ENCODE measurements at places on chromosomes 4 and X.
A peak's percentile ranks its signal among the peaks of the same experiment; 100 is the strongest.

- no peak for DNase-seq
Observed at GRCh38 chrX:19747652-19748610, 139.5 kb downstream of the SH3KBP1 start.

DNA sequence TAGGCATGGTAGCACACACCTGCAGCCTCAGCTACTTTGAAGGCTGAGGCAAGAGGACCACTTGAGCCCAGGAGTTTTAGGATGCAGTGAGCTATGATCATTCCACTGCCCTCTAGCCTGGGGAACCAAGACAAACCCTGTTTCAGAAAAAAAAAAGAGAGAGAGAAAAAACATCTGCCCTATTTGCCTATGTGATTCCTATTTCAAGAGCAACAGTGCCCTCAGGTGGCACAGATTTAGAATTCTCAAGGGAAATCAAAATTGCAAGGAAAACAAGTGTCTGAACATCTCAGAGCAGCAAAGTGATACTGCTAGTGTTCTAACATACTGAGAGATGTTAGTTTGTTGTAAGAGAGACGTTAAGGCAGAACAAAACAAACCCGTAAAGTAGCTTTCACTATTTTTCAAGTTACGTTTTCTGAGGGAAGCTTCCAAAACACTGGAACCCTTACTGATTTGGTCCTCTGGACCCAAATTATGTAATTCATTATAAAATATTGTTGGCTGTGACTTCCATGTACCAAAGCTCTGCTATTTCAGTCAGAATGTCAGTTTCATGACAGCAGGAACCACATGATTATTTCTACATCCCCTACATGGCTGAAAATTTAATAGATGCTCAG, 7.9 kb downstream of the BDH2 start:
- peak; percentile 60 for DNase-seq

GRCh38 chr4:85778632-85779131, 303.7 kb downstream of the ARHGAP24 start:
- no peak for DNase-seq

- DNase-seq, result no peak
Observed at GRCh38 chr4:69730002-69730401, 30.4 kb downstream of the SULT1B1 start.

DNA sequence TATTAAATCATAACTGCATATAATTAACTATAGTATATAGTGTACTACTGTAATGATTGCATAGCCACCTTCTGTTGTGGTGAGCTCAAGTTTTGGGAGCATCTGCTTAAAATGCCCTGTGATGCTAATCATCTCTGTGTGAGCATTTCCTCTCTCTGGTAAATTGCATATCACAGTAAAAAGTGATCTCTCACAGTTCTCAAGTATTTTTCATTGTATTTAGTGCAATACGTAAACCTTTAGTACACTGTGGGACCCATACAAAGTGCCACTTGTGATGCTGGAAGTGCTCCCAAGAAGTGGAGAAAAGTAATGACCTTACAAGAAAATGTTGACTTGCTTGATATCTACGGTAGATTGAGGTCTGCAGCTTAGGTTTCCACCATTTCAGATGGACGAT, 82.0 kb downstream of the WWC2 start:
- DNase-seq, result no peak

DNA sequence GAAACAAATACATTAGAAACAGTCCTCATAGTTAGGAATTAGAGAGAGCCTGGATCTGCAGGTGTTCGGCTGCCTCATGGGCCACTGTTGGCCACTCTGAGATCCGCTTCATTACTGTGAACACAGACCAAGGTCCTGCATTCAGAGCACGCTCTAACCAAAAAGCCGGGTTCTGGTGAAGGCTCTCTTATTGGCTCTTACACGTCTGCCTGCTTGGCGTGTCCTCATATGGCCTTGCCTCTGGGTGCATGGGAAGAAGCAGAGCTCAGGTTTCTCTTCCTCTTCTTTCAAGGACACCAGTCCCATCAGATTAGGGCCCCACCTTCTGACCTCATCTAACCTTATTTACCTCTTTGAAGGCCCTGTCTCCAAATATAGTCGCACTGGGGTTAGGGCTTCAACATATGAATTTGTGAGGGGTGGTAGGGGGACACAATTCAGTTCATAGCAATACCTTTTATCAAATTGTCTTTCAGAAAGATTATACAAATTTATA, 37.1 kb upstream of the ELF2 start:
- no peak for DNase-seq

- DNase-seq, result peak; percentile 99
Observed at GRCh38 chr4:28436191-28437080, 1575.8 kb downstream of the STIM2 start.

- DNase-seq, result no peak
Observed at GRCh38 chrX:129695535-129695934, 40.8 kb upstream of the APLN start.

DNA sequence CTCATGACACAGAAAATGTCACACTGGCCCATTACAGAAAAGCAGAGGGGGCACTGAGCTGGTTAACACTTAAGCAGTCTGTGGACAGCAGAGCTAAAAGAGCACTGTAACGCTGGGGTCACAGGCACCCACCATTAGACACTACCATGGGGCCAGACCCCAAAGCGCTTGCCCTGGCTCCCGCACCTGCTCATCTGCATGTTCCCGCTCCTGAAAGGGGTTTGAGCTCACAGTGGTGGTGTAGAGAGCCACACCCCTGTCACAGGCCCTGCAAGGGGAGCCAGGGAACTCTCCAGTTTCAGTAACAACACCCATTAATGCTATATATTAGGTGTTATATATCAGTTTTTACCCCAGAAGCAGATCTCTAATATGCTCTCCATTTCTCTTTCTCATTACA, 187.0 kb downstream of the ANKRD50 start:
- no peak for DNase-seq

DNA sequence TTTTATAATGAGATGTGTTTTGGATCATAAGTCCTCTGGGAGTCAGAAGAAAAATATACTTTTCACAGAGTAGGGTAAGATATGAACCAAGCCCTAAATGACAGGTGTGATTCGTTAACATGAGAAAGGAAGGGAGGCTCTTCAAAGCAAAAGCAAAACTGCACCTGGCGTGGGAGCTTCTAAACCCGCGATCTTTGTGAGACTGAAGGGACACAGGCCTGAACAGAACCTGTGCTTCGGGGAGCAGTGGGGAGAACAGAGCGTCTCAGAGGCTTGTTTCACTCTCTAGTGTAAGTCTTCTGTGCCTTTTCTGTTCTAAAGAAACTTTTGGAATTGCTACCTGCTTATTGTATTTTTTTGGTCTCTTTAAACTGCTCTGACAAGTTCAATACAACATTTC, 30.2 kb upstream of the CYP4V2 start:
- DNase-seq, result no peak

DNA sequence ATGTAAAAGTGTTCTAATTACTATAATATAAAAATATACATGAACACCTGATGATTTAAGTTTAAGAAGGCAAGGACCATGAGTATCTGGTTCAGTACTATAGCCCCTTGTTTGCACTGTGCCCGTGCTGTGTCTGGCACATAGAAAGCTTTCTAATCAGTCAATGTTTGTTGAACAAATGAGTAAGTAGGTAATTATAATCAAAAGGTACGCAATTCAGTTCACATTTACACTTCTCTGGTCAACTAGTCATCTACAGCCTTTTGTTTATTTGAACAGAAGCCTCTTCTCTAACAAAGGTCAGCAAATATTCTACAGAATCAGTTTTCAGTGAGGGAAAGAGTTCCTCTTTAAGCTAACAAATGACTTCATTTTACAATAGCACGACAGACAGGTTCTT, 523.3 kb downstream of the SMARCA1 start:
- no peak for DNase-seq

DNA sequence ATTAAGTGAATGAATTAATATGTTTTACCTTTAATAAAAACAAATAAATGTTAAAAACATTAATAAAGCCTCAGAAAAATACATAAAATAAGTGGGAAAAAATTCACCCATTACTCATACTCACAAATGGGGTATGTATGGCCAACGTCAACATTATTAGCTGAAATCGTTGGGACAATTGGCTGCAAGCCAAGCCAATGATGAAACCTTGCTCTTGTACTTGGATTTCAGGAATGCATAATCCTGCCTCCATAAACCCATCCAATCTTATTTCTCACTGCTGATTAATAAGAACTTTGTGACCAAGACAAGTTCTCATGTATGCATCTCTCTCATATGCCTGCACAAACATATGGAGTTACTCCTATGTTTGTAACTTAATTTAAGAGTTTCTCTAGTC, 35.3 kb upstream of the ADAMTS3 start:
- DNase-seq, result peak; percentile 12

DNA sequence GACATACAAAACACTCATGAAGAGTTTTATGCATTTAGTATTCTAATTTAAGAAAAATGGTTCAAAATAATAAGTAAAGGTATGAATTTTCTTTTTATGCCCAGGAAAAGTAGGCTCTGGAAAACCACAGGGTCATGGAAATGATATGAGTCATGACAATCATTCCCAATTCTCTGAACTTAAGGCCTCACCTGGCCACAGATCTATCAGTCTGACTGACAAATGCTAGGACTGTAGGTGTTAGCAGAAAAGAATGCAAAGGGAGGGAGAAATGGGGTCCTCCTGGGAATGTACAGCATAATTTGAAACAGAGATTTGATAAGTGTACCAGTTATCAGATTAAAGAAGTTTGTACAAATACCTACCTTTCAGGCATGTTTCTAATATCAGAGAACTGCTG, 270.5 kb upstream of the ARSJ start:
- DNase-seq, result peak; percentile 54

GRCh38 chr4:122692641-122693520, 39.6 kb upstream of the BBS12 start:
- peak; percentile 35 for DNase-seq

GRCh38 chr4:112411781-112412550, 104.0 kb downstream of the NEUROG2 start:
- no peak for DNase-seq

GRCh38 chrX:31497086-31497485, 425.2 kb upstream of the FTHL17 start:
- no peak for DNase-seq

DNA sequence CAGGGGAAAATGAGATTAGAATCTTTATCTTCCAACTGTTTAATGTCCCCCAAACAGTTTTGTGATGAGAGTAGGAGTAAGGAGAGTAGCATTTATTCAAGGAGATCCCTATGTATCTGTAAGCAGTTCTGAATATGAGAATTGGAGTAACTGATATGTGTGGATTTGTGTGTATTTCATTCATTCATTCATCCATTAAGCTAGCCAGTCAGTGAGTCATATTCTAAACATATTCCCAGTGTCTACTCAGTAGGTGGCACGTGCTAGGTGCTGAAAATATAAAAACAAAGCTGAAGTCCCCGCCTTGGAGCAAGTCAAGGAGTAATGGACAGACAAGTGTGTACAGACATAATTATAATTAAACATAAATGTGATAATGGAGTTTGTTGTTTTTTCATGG, 12.4 kb upstream of the STX18 start:
- DNase-seq, result no peak

GRCh38 chrX:47619486-47620302, at the start of gene SYN1:
TSS of gene SYN1 (minus strand) at chrX:47619857. CDS start at chrX:47619728, 129 bp downstream.
- no peak for DNase-seq

DNA sequence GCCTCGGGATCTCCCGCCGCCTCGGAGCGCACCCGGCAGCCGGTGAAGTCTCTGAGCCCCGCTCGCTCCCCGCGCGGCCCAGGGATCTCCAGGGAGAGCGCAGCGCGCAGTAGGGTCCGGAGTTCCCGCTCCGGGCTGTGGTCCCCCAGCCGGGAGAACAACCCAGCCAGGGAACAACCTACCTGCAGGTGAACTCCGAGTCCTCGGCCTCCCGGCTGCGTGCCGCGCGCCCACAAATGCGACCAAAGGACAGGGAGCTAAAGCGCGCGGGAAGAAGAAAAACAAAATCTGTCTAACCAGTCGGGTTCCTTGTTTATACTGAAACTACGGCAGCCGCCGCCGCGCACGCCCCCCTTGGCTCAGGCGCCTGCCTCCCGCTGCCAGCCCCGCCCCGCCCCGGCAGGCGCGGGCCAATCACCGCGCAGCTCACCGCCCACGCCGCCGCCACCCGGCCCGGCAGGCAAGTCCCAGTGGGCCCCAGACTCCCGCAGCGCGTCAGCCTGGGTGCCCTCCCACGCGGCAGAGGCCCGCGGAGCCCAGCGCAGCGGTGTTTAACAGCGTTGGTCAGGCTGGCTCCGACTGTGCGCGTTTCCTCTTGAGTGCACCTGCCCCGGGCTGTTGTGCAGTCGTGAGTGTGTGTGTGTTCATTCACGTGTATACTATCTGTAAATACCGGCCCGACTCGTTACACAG, at the start of gene RASGEF1B:
Gene RASGEF1B (minus strand): TSS at position 320 of the 693 bp plus-strand sequence. CDS start 12,399 bp downstream, outside the sequence.
- peak; percentile 34 for DNase-seq

- no peak for DNase-seq
Observed at GRCh38 chr4:7450775-7451433, 16.2 kb upstream of the PSAPL1 start.

DNA sequence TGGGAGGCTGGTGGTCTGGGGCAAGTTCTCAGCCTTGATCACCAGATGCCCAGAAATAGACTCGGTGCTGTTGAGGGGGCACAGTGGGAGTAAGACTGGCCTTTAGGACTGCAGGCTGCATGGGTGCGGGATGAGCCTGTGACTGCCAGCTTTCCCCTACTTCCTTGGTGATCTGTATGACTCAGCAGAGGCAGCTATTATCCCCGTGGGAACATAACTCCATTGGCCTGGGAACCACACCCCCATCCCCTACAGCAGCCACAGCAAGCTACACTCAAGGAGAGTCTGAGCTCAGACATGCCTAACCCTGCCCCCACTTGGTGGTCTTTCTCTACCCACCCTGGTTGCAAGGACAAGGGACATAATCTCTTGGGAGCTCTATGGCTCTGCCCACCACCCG, 20.6 kb downstream of the CLIC2 start:
- DNase-seq, result no peak

DNA sequence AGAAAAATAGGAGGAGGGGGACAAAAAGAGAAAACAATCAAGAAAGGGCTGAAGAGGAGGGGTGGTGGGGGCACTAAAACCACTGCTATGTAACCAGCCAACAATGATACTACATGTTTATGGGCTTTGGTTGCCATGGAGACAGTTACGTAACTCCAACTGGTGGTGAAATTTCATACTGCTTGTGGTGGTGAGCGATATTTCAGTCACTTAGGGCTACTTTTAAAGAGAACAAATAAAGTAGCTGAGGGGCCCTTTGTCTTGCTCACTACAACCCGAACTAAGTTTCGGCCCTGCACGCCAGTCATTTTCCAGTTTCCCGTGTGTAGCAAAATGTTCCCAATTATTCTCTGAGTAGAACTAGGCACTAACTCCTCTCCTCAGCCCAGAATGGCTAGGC, 275.2 kb upstream of the EDA2R start:
- DNase-seq, result no peak

DNA sequence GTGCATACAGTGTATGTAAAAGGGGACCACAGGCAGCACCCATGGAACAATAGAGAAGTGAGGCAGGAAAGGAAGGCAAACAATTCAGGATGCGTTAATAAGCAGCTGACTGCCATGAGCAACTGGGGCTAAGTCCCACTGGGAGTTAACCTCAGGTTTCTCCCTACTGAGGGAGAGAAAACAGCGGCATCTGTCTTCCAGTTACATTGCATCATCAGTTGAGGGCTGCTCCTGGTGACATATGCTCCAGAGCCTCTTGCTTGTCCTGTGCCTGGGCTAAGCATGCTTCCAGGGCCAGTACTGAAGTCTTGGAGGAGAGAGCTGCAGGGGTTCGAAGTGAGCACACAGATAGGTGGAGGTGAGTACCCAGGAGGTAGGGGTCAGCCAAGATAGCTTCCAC, 24.3 kb downstream of the RAI2 start:
- DNase-seq, result no peak

GRCh38 chr4:185920691-185921260, 108.8 kb upstream of the SORBS2 start:
- DNase-seq, result no peak

GRCh38 chr4:17701138-17701839, 80.1 kb downstream of the FAM184B start:
- no peak for DNase-seq

All from foreskin keratinocyte (primary cell).